ENCODE measurements at places on chromosomes 1 and 21. TPM values are rescaled to one million over a fixed set of nuclear protein-coding genes. Genes with fewer than 3 reads are reported as not detected.

DNA sequence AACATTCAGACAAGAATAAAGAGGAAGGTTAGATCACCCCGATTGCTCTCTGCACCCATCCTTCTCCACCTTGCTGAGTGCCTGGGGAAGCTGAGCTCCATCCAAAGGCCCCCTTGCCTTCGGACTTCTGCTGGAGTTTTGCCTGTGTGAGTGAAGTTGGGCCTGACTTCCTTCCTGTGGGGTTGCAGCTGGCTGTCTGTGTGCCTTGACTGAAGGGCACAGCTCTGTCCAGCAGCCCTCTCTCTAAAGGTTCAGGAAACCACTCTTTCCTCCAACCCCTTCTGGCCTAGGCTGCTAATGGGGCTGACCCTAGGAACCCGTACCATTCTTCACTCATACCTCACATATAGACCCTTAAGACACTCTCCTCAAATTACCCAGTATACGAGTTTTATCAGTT is 173.4 kb upstream of the HMCN1 start:
- no peaks in the 10 kb centered on the region for H3K27me3 ChIP-seq
- no peaks in the 10 kb centered on the region for H3K36me3 ChIP-seq
- peak overlapping the region; percentile 1 for H3K27ac ChIP-seq
- peaks cover 23% of the 10 kb centered on the region for H3K4me1 ChIP-seq
- DNase-seq, result peak; percentile 8
- H3K4me3 ChIP-seq, result no peak overlapping the region

DNA sequence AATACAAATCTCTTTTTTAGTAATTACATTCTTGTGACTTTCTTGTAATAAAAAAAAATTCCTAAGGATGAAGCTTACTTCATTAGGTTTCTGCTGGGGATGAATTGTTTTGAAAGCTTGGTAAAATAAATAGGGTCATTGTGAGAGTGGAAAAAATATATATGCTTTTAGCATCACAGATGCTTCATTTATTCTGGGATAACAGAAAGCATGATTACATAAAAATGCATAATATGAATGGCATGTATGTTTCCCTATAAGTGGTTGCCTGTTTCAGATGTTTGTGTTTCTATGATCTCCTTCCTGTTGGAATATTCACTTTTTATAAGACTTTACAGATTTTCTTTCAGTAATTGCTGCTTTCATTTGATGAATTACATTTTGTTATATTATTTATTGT is 42.3 kb downstream of the HMCN1 start:
- H3K27ac ChIP-seq, result no peak overlapping the region
- no peak overlapping the region for H3K4me3 ChIP-seq
- H3K27me3 ChIP-seq, result no peaks in the 10 kb centered on the region
- H3K4me1 ChIP-seq, result no peaks in the 10 kb centered on the region
- no peak for DNase-seq
- H3K36me3 ChIP-seq, result no peaks in the 10 kb centered on the region

GRCh38 chr1:154595621-154596020 is 12.4 kb downstream of the ADAR start:
- no peak overlapping the region for H3K4me3 ChIP-seq
- H3K27me3 ChIP-seq, result no peaks in the 10 kb centered on the region
- no peaks in the 10 kb centered on the region for H3K4me1 ChIP-seq
- H3K27ac ChIP-seq, result no peak overlapping the region

DNA sequence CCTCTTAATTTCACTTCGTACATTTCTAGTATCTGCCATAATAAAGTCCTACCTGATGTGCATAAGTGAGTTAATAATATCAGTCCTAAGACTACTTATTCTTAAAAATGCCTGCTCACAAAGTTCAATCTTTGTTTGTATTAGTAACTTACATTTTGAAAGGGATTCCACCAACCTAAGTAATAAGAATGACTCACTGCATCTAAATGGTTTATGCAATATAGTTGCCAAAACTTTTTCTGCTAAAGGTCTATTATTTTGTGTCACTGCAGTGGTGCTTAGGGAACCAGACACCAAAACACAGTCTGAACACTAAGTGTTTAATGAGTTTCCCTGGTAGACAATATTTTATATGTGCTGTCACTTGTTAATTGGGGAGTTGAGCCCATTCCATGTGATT is 1.8 kb downstream of the ZNF669 start:
- H3K36me3 ChIP-seq, result peaks cover 23% of the 10 kb centered on the region
- H3K4me1 ChIP-seq, result peaks cover 12% of the 10 kb centered on the region
- peaks cover 5% of the 10 kb centered on the region for H3K27me3 ChIP-seq
- peak; percentile 26 for DNase-seq
- H3K27ac ChIP-seq, result no peak overlapping the region
- no peak overlapping the region for H3K4me3 ChIP-seq

DNA sequence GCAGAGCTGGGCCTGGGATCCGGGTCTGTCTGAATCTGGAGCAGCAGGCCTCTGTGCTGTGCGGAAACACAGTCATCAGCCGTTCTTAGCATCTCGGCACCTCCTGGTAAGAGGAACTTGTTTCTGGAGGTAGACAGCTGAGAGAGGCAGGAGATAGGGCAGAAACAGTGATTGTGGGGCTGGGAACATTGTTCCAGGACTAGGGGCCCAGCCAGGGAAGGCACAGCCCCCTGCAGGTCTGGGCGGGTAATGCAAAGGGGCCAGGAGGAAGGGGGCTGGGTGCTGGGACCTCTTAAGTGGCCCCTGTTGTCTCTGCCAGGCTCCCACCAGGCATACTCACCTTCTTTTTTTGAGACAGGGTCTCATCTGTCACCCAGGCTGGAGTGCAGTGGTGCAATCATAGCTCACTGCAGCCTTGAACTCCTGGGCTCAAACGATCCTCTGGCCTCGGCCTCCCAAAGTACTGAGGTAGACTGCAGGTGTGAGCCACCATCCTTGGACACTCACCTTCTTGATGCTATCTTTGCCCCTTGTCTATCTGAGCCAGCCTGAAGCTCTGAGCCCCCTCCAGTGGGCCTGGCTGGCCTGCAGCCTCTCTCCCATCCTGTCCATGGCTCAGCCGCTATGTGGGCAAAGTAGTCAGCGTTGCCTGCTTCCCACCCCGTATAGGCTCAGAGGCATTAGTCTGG is 134.3 kb upstream of the ZBTB40 start:
- H3K36me3 ChIP-seq, result no peaks in the 10 kb centered on the region
- no peaks in the 10 kb centered on the region for H3K27me3 ChIP-seq
- no peak for DNase-seq
- H3K27ac ChIP-seq, result no peak overlapping the region
- H3K4me3 ChIP-seq, result no peak overlapping the region

GRCh38 chr1:53807916-53808315 is 30.2 kb downstream of the NDC1 start:
- no peak overlapping the region for H3K4me3 ChIP-seq
- no peak for DNase-seq

- H3K4me1 ChIP-seq, result peaks cover 41% of the 10 kb centered on the region
- H3K4me3 ChIP-seq, result no peak overlapping the region
- no peak for DNase-seq
- peaks cover 3% of the 10 kb centered on the region for H3K36me3 ChIP-seq
These were observed 68.9 kb downstream of the LRRC8C start for GRCh38 chr1:89701746-89702241.

GRCh38 chr21:36179145-36179544 is 22.5 kb downstream of the DOP1B start:
- no peak for DNase-seq
- H3K4me1 ChIP-seq, result peaks cover 49% of the 10 kb centered on the region
- H3K36me3 ChIP-seq, result peaks cover 20% of the 10 kb centered on the region
- H3K4me3 ChIP-seq, result no peak overlapping the region

GRCh38 chr1:202146279-202146678 is 1.7 kb upstream of the ARL8A start:
- H3K4me3 ChIP-seq, result no peak overlapping the region
- no peak for DNase-seq
- no peaks in the 10 kb centered on the region for H3K27me3 ChIP-seq
- peaks cover 23% of the 10 kb centered on the region for H3K36me3 ChIP-seq

GRCh38 chr1:5312862-5313261 is 658.5 kb downstream of the AJAP1 start:
- H3K27ac ChIP-seq, result no peak overlapping the region
- no peaks in the 10 kb centered on the region for H3K36me3 ChIP-seq
- H3K4me1 ChIP-seq, result no peaks in the 10 kb centered on the region
- H3K4me3 ChIP-seq, result no peak overlapping the region
- no peaks in the 10 kb centered on the region for H3K27me3 ChIP-seq

DNA sequence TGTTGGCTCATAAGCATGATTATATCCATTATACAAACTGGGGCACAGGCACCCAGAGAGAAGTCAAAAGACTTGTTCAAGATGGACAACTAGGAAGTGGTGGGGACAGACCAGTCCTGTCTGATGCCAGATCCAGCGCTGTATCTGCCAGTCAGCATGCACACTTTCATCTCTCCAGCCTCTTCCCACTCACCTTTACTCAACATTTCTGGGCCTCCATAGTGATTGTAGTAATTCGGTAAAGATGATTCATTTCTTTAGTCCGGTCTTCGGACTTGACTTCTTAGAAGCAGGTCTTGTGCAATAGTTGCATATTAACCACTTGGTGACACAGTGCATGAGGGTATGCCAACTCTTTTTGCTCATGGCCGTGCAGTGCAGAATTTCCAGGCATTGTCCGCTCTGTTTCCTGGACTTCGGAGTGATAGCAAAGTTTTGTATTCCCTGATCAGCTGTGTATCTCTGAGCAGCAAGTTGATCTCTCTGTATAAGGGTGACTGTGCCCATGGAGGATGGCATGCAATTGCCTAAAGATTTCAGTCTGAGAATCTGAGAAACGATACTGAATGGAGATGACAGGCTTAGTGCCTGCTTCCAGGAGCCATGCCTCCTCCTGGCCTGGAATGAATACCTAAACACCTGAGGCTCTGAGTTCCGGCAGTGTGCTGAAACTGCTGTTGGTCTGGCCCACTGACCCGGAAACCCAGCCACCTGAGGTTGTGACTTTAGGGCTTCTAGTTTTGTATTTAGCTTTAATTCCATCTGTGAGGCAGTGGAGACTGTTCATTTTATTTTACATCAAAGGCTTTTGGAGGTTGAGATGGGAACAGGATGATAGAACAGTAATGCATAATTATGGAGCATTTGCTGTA is 39.0 kb downstream of the GALNT2 start:
- H3K27me3 ChIP-seq, result no peaks in the 10 kb centered on the region
- DNase-seq, result peak; percentile 78
- peaks cover 41% of the 10 kb centered on the region for H3K4me1 ChIP-seq
- H3K27ac ChIP-seq, result peak overlapping the region; percentile 65
- H3K4me3 ChIP-seq, result peak overlapping the region; percentile 51
- no peaks in the 10 kb centered on the region for H3K36me3 ChIP-seq

DNA sequence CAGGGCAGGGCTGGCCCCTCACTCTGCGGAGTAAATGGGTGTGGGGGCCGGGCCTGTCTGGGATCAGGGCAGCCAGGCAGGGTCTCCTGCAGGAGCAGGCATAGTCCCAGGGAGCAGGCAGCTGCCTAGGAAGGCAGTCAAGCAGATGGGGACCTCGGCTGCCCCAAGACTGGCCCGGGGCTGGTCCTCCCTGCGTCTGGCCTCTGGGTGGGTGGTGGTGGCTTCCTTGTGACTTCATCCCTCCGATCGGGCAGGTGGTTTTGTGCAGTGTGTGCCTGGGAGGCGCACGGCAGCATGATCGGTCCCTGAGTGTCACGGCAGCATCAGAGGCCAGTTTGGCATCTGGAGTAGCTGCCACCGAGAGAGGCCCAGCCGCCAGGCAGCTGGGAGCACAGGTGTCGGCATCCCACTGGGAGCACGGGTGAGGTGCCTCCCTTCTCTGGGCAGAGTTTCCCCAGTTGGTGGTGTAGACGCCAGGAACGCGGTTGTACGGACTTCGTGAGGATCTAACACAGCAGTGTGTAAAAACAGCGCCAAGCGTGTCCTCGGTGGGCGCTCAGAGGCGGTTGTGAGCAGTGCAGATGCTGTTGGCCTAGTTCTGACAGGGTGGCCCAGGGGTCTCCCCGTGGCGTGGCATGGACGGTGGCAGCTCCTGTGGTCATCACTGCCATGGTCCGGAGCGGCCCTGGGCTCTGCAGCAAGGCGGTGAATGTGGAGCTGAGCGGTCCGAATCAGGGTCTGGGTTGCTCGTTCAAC is 45.9 kb downstream of the PRKCZ start:
- H3K4me1 ChIP-seq, result no peaks in the 10 kb centered on the region
- H3K4me3 ChIP-seq, result no peak overlapping the region
- H3K36me3 ChIP-seq, result no peaks in the 10 kb centered on the region

- H3K36me3 ChIP-seq, result no peaks in the 10 kb centered on the region
- H3K4me3 ChIP-seq, result no peak overlapping the region
- H3K4me1 ChIP-seq, result no peaks in the 10 kb centered on the region
- H3K27ac ChIP-seq, result no peak overlapping the region
- no peaks in the 10 kb centered on the region for H3K27me3 ChIP-seq
These were observed 116.4 kb downstream of the CRB1 start for GRCh38 chr1:197384471-197384870.

- no peaks in the 10 kb centered on the region for H3K4me1 ChIP-seq
- no peaks in the 10 kb centered on the region for H3K36me3 ChIP-seq
These were observed 38.2 kb downstream of the RABGAP1L start for GRCh38 chr1:174197547-174197946.

DNA sequence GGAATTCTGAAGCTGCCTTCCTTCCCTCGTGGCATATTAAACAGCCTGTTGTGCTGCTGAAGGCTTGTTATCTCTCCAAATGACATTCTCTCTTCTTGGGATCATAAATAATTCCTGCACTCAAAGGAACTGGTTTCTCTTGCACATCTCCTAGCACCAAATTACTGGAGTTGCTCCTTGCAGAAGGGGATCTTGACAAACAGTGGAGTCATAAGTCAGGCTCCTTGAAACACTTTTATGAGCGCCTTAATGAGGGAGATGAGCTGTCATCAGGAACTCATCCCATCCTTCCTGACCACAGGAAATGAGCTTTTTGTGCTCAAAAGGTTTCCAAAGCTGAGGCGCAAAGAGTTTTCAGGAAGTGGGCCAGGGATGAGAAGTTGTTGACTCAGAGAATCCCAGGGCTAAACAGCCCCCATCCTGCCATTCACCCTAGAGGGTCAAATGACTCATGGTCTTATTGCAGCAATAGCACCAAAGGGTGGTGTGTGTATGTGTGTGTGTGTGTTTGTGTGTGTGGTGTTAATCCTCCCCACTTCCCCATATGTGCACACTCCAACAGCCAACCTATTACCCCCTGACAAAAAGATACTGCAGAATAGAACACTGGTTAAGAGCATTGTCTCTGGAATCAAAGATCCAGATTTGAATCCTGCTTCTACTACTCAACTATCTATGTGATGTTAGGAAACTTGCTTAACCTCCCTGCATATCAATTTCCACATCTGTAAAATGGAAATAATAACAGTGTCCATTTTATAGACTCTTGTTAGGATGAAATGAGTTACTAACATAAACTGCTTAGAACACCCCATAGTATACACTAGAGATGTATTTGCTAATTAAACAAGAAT is 2.8 kb upstream of the PHC2 start:
- peaks cover 10% of the 10 kb centered on the region for H3K27me3 ChIP-seq
- H3K4me1 ChIP-seq, result peaks cover 42% of the 10 kb centered on the region
- H3K27ac ChIP-seq, result no peak overlapping the region
- DNase-seq, result peak; percentile 99

- no peaks in the 10 kb centered on the region for H3K27me3 ChIP-seq
- peak; percentile 50 for DNase-seq
These were observed 11.7 kb upstream of the MYOCOS start for GRCh38 chr1:171610385-171610784.

- peak overlapping the region; percentile 76 for H3K4me3 ChIP-seq
- no peaks in the 10 kb centered on the region for H3K27me3 ChIP-seq
- H3K4me1 ChIP-seq, result peaks cover 29% of the 10 kb centered on the region
- no peak overlapping the region for H3K27ac ChIP-seq
These were observed 1.7 kb downstream of the COP1 start for GRCh38 chr1:176205332-176205914.

RPS6KA1 gene
- polyA plus RNA-seq, result 188 TPM

HSD3B2 gene
- not detected for polyA plus RNA-seq

CLDN17 gene
- not detected for polyA plus RNA-seq

CASZ1 gene
- 4.0 TPM for polyA plus RNA-seq

ABCA4 gene
- not detected for polyA plus RNA-seq

NTNG1 gene
- polyA plus RNA-seq, result not detected

CFAP126 gene
- not detected for polyA plus RNA-seq

All from CD14-positive monocyte (primary cell).